Activated CD8-positive, alpha-beta T cell treated with anti-CD3 and anti-CD28 coated beads, Interleukin-2, amount 10 ng/mL, durations not matched to agents 7 days and 5 days (primary cell): ENCODE measurements at places on chromosomes 1 and 21. TPM values are rescaled to one million over a fixed set of nuclear protein-coding genes. Genes with fewer than 3 reads are reported as not detected.

DNA sequence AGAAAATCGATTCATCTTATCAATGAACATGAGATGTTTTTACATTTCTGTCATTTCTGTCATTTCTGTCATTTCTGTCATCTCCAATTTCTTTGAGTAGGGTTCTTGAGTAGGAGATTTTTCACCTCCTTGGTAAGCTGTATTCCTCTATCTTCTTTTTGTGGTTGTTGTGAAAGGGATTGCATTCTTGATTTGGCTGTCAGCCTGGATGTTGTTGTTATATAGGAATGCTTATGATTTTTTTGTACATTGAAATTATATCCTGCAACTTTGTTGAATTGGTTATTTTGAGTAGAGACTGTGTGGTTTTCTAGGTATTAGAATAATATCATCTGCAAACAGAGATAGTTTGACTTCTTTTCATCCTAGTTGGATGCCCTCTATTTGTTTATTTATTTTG is 1233.7 kb downstream of the PLA2G4A start:
- no peak for DNase-seq

- DNase-seq, result no peak
Measured at GRCh38 chr1:204945565-204945977, 74.9 kb downstream of the NFASC start.

DNA sequence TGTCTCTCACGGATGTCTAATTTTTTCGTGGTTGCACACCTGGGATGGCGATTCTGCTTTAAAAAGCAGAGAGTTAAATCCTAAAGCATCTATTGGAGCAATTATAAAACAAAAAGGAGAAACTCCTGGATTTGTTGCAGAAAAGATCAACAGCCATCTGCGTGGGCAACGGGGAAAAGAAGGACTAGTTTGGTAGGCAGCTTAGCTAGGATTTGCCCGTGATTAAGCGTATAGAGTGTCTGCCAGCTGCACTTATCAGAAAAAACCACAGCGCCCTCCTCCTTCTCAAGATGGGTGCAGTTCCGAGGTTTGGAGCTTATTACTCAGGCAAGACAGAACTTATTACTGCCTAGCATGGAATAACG is 526 bp upstream of the SLC25A24 start:
- peak; percentile 61 for DNase-seq

DNA sequence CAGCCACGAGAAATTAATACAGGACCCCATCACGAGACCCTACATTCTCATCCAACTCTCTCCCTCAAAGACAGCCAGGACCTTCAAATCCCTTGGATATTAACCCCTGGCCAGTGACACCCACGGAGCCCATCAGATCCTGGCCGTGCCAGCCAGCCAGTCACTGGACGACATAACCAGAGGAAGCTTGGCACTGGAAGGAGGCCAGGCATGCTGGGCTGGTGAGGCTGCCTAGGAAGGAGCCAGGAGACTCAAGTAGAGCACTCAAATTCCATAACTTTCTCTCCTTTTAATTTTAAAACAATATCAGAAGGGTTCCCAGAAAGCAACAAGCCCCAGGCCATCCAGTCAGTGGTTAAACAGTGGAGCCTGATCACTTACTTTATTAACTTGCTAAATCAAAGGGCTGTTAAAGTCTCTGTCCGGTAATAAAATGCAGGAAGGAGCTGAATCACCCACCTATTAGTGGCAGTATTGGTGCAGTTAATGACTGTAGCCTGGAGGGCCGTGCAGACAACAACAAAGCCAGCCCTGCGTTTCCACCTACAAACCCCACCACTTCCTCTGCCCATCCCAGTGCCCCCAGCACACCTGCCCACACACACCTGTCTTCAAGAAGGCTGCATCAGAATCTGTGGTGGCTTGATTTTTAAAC is 78.0 kb downstream of the HIVEP3 start:
- no peak for DNase-seq

DNA sequence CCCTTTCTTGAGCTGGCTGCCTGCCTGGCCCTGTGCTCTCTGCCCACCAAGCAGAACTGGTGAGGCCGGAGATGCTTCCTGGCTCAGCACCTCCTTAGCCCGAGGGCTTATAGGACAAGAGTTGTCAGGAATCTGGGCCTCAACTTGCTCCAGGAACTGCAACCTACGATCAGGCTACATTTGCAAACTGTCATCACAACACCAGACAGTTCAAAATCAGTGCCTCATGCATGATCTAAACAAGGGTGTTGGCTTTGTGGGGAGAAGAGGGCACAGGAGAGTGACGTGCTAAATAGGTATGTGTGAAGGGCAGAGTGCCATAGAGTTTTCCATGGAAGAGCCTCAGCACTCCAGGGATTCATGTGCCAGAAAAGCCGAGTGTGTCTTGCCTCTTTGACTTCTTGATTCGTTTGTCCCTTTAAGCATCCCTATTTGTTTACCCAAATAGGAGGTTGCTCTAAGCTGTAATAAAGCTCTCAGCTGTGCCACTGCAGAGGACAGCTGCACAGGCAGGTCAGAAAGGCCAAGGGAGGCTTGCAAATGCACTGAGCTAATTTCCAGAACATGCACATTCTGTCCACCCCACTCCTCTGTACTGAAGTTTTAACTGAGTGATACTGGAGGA is 30.2 kb upstream of the NEK2 start:
- DNase-seq, result no peak

DNA sequence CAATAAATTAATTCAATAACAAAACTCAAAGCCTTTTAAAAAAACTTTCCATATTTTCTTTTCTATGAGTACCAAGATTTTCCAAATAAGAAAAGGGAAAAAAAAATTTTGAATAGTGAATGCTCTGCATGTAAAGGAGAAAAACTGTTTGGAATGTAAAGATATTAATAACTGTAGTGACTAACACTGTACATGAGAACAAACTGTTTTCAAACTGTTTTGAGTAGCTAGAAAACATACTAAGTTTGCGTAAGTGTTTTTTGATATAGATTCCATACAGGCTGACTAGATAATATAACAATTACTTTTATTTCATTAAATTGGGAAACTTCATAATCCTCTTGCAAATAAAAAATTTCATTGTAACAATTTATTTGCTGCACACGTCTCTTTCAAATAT is 150.5 kb downstream of the DPYD start:
- DNase-seq, result no peak

GRCh38 chr1:72281637-72282270 is 585 bp downstream of the NEGR1 start:
- DNase-seq, result peak; percentile 22

DNA sequence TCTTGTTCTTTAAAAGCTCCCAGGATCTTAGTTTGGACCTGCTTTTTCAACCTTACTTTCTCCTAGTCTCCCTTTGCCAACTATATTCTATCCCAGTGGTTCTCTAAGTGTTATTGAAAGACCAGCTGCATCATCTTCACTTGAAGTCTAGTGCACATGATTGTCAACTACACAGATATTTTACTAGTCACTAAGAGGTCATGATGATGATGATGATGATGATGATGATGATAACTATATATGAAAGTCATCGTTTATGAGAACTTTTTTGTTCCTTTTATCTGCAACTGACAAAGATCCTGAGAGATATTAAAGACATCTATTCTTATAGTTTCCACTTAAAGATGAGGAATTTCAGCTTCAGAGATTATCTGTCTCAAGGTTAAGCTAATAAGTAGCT is 479.0 kb upstream of the ZRANB2 start:
- DNase-seq, result no peak

DNA sequence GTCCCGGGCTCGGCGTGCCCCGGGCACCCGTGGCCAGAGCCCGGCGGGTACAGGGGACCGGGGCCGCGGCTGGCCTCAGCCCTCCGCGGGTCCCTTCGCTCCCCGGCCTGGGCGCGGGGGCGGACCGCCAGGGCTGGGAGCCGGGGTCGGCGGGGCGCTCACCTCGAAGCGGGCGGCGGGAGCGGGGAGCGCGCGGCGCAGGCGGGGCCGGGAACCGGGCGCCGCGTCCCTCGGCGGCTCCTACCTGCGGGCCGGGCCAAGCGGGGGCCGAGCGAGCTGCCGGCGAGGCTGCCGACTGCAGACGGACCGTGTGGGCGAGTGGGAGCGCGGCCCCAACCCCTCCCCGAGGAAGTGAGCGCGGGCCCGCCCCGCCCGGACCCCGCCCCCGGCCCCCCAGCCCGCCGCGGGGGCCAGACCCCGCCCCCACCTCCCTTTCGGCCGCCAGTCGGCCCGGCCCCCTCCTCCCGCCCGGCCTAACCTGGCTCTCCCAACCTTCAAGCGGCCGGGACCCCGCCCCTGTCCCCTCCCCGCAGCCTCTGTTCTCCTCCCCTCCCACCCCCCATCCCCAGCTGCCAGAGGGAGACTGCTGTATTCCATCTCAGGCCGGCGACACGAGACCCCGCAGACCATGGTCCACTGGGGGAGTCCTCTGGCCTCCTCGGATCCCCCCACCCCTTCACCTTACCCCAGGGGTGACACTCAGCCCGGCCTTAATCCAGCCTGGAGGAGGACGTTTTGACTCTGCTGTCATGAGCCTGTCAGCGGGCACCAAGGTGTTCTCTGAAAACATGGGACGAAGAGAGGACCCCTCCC is at the start of gene FHL3:
FHL3 (minus strand) TSS at position 320 of the 813 bp plus-strand sequence. CDS start 6,102 bp downstream, outside the sequence.
- DNase-seq, result peak; percentile 44

DNA sequence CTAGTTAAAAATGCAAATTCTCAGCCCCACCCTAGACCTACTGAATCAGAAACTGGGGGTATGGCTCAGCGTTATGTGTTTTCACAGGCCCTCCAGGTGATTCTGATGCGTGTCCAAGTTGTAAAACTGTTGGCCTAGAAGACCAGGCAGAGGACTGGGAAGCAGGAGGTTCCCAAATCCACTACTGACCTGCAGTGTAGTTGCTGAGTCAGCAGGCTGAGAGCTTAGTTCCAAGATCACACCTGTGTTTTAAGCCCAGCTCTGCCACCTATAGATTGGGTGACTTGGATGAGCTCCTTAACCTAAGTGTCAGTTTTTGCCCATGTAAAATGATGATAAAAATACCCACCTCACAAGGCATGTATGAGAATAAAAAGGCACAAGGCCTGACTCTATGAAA is 4.1 kb downstream of the GRHL3 start:
- no peak for DNase-seq

DNA sequence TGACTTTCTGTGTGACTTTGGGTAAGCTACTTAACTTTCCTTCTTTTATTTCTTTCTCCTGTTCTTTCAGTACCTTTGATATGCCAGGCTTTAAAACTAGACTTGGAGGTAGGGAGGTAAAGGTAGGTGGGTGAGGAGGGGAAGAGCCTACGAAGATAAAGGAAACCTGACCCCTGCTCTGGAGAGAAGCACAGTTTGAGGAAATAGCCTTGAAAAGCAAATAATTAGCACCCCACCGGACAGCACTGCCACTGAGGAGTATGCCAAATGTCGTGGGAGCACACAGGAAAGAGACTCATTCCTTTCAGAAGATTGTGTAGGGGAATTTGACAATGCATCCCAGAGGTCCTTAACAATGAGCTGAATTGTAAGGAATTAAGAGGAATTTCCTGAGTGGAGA is 65.2 kb upstream of the SPAG17 start:
- no peak for DNase-seq

- DNase-seq, result no peak
Measured at GRCh38 chr1:93577536-93578432, 103.9 kb downstream of the BCAR3 start.

GRCh38 chr1:162230517-162230916 is 146.1 kb downstream of the SPATA46 start:
- DNase-seq, result no peak

GRCh38 chr1:921011-921837 is 2.5 kb upstream of the SAMD11 start:
- DNase-seq, result no peak

- no peak for DNase-seq
Measured at GRCh38 chr1:23585321-23586022, 26.2 kb upstream of the ID3 start.

DNA sequence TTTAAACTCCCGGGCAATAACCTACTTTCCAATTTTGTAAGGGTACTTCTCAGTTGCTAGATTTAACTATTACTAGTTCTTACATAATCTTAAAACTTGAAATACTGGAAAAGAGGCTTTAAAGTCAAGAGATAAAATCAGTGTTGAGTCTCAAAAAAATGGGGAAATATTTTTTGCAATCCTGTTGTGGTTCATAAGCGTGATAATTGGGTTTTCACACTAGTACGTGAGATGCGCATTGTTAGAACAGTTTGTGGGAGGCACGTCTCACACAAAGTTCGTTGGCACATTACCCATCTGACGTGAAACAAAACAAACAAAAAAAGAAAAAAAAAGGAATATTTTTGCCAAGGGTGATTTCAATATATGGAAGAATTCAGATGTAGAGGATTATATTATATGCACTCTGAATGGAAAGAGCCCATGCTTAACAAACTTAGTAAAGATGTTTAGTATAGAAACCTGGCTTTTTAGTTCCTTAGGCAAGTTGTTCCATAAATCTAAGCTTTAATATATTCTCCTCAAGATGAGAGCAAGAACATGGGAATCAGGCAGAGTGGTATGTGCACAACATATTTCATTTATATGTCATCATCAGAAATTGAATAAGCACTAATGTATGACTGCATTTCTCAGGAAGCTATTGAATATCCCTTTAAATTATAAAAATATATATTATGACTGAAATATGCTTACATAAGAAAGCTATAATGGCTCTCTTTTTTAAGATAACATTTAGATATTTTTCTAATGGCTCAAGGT is 73.9 kb upstream of the TNFSF4 start:
- DNase-seq, result no peak

UBE2U gene
- total RNA-seq, result not detected

HPCA gene
- not detected for total RNA-seq

KCNJ10 gene
- not detected for total RNA-seq

DNALI1 gene
- not detected for total RNA-seq
